GM23338 (cell line): ENCODE measurements at places on chromosomes 1 and 21.

DNA sequence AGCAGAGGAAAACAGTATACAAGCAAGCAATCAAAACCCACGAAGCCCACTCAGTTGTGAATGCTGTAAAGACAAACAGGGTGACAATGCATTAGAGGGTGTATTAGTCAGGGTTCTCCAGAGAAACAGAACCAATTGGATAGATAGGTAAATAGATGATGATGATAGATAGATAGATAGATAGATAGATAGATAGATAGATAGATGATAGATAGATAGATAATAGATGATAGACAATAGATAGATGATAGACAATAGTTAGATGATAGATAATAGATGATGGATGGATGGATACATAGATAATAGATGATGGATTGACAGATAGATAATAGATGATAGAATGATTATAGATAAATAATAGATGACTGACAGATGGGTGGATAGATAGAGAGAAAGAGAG lies 48.3 kb downstream of the LRRC38 start:
- no peak for DNase-seq

DNA sequence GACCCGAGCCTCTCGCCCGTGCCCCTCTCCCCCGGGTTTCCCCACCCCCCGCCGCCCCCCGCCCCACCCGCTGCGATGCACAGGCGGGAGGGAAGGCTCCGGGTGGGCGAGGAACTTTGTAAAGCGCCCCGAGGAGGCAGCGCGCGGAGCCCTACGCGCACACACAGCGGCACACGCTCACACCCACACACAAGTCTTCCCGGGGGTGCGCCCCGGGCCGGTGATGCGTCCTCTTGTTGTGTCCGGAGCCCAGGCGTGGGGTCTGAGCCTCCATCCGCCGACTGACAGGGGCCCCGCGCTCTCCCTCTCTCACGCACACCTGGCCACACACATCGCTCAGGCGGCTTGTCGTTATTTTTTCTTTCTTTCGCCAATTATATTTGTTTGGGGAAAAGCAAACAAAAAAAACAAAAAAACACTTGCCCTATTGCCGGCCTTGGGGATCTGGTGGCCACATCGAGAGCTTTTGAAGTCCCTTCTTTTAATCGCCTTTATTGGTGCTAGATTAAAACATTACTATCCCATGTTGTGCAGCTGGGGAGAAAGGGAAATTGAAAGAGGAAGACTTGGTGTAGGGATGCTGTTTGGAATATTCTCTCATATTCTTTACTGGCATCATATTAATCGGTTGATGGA lies 770 bp downstream of the NTNG1 start:
- peak; percentile 44 for DNase-seq

GRCh38 chr1:110752941-110753725 lies 78.4 kb upstream of the KCNA3 start:
- DNase-seq, result no peak

DNA sequence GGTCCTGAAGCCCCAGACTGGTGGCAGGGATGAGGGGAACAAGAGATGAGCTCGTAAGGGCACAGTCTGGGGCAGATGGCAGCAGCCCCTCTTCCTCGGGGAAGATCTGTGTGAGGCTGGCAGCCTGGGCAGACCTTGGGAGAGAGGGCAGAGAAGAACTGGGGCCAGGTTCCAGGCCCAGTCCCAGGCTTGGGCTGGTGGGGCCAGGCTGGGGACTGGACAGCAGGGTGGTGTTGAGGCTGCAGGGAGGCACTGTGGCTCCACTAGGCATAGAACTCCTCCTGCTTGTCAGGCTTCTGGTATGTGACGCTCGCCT lies 35.7 kb downstream of the SDC3 start:
- peak; percentile 28 for DNase-seq

DNA sequence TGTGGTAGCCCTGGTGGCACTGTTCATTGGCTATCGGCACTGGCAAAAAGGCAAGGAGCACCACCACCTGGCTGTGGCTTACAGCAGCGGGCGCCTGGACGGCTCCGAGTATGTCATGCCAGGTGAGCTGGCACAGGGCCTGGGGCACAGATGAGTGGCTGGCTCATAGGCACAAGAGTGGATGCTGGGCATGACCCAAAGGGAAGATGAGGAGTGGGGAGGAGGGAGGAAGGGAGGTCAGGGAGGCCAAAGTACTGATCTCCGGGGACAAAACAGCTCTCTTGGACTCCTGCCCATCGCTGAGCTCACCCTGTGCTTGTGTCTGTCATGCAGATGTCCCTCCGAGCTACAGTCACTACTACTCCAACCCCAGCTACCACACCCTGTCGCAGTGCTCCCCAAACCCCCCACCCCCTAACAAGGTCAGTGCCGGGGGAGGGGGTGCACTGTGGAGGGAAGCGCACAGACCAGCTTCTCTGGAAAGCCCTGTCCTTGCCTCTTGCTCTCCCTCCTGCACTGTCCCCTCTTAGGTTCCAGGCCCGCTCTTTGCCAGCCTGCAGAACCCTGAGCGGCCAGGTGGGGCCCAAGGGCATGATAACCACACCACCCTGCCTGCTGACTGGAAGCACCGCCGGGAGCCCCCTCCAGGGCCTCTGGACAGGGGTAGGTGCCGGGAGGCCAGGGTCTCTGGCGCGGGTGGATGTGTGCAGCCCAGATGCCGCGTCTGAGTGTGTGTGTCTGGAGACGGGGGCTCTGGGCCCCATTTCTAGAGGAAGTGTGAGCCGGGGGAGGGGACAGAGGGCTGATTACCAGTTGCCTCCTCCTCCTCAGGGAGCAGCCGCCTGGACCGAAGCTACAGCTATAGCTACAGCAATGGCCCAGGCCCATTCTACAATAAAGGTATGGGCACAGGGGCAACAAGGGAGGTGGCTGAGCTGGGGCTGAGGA lies 7.3 kb upstream of the LRRC71 start:
- peak; percentile 79 for DNase-seq

- no peak for DNase-seq
These were observed 1.1 kb downstream of the IKBKE start for GRCh38 chr1:206471415-206471801.
